ENCODE measurements at places on chromosomes 6 and 20.

GRCh38 chr6:116990679-116991078 lies 113.6 kb downstream of the RFX6 start:
- DNase-seq = no peak

- no peak for DNase-seq
These were observed 119.3 kb downstream of the MAP3K7 start for GRCh38 chr6:90467546-90467945.

DNA sequence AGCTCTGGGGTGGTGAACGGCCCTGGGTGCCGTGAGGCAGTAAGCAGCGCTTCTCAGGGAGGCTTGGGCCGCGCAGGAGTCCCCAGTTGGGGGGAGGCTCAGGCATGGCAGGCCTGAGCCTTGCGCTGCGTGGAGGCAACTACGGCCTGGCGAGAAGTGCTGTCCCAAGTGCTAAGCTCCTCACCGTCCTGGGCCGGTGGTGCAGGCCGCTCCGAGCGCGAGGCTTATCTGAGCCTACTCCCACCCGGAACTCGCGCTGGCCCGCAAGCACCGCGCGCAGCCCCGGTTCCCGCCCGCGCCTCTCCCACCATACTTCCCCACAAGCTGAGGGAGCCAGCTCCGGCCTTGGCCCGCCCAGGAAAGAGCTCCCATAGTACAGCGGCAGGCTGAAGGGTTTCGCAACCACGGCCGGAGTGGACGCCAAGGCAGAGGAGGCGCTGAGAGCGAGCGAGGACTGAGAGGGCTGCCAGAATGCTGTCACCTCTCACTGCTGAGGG lies 1.8 kb upstream of the WRNIP1 start:
- DNase-seq = no peak

DNA sequence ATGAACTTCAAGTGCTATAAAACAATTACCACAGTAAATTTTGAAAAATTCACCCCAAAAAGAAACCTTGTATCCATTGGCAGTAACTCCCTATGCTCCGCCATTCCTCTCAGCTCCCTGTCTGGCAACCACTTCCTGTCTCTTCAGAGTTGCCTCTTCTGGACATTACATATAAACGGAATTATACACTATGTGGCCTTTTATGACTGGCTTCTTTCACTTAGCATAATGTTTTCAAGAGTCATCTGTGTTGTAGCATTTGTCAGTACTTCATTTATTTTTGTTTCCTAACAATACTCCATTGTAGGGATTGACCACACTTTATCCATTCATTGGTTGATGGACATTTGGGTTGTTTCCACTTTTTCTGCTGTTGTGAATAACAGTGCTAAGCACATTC lies 50.1 kb downstream of the CEP43 start:
- DNase-seq = no peak

DNA sequence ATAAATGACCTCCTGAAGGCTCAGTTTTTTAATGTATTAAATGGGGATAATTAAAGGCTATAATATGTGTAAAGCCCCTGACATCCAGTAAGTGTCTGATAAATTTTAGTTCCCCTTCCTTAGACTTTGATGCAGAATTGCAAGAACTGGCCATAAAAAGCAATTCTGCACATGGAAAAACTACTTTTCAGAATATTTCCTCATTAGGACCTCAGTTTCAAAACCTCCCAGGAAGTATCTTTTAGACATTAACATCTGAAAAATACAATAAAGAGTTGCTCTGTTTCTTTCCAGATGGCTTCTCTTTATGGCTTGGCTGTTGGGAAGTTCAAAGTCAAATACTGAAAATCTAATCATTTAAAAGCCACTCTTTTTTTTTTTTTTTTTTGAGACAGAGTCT lies 106.3 kb upstream of the ZNF217 start:
- DNase-seq = no peak

- DNase-seq = no peak
These were observed 31.3 kb upstream of the KCNG1 start for GRCh38 chr20:51054233-51054632.

GRCh38 chr6:95203153-95203754 lies 374.1 kb upstream of the MANEA start:
- DNase-seq = no peak

GRCh38 chr6:110541701-110542309 lies 65.4 kb upstream of the SLC22A16 start:
- DNase-seq = peak; percentile 74

GRCh38 chr6:7559651-7560385 lies 18.3 kb downstream of the DSP start:
- no peak for DNase-seq

DNA sequence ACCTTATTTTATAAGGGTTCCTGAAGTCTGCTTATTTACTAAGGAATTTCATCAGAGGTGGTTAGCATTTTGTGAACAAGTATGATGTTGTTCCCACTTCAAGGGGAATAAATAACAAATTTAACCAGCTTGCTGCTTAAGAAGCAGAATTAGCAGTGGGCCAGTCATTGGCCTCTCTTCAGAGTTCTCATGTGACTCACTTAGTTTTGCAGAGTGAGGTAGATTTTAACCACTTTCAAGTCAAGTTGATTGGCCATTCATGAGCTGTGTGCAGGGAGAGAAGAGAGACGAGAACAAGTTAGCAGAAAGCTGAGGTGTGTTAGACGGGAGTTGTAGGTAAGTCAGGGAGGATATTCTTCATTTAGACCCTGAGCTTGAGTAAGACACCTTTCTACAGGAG lies 18.1 kb downstream of the TOP1 start:
- no peak for DNase-seq

GRCh38 chr6:36139431-36139830 lies 9.1 kb downstream of the MAPK13 start:
- no peak for DNase-seq

DNA sequence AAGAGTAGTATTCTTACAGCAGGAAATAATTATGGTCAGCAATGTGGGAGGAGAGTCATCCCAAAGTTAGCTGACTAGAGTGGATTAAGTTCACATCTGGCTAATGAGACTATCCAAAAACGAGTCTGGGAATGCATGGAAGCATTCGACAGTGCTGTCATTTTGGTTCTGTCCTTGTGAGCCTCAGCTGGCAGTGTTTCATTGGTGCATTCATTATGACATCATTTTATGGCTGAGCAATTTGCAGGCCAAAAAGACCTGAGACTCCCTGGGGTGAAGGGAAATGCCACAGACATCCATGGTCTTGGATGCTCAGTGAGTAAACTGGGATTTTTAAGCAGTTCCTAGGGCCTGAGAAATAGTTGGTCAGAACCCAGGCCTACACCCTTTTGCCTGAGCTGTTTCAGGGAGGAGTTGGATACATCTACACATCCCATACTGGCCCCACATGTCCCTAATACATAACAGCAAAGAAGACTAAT lies 196.4 kb upstream of the CCN2 start:
- no peak for DNase-seq

GRCh38 chr6:31009731-31010130 lies 543 bp upstream of the MUC22 start:
- DNase-seq = no peak

DNA sequence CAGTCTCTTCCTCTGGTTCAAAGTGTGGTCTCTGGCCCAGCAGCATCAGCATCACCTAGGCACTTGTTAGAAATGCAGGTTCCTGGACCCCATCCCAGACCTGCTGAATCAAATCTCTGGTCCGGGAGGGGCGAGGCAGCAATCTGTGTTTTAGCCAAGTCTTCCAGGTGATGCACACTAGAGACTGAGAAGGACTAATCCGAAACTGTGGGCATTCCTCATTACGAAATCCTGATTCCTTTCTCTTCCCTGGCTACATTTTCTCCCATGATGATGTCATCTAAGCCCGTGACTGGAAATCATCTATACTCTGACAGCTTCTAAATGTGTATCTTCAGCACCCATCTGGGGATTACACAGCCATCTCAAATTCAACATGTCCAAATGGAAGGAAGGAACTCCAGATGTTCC lies 39.7 kb upstream of the PRND start:
- DNase-seq = no peak

- no peak for DNase-seq
These were observed 801 bp upstream of the PPARD start for GRCh38 chr6:35341557-35341956.

GRCh38 chr6:3750317-3751076 lies 1.0 kb downstream of the PXDC1 start:
- peak; percentile 81 for DNase-seq

DNA sequence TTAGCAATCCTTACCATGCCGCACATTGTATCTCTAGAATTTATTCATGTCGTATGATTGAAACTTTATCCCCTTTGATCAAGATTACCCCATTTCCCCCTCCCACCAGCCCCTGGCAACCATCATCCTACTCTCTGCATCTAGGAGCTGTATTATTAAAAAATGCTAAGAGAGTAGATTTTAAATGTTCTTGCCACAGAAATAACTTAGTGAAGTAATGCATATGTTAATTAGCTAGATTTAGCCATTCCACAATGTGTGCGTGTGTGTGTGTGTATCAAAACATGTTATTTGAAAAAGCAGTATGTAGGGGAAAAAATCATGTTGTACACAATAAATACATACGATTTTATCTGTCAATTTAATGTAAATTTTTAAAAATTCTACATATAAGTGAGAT lies 11.9 kb upstream of the SPINT3 start:
- DNase-seq = no peak

DNA sequence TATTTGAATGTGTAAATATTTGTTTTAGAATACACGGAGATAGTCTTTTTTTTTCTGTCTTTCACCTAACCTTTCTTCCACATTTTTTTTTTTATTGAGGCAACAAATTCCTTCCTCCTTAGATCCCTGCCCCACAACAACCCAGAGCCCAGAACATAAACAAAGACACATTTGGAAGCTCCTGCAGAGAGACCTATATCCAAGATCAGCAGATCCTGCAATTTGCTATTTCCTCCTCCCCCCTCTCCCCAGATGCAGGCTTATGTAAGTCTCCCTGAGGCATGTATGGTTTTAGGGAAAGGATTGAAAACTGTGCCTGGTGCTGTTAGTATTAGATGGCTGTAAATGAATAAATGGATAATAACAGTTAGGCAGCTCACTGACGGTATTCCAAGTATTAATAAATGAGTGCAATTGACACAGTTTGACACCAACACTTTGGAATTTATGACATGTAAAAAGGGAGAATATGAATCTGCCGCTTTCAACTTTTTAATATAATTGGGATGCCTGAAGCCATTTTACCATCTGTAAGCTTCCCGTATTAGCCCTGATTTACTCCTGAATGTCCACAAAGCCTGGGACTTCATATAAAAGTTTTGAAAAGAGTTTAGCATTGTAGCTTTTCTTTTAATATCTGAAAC lies 608.3 kb upstream of the CITED2 start:
- DNase-seq = no peak

- DNase-seq = peak; percentile 17
These were observed 136.3 kb downstream of the ZMYND8 start for GRCh38 chr20:47220161-47220582.

- no peak for DNase-seq
These were observed 2.0 kb downstream of the FNDC1 start for GRCh38 chr6:159170999-159171712.

GRCh38 chr6:17456711-17457110 lies 63.3 kb downstream of the CAP2 start:
- no peak for DNase-seq

DNA sequence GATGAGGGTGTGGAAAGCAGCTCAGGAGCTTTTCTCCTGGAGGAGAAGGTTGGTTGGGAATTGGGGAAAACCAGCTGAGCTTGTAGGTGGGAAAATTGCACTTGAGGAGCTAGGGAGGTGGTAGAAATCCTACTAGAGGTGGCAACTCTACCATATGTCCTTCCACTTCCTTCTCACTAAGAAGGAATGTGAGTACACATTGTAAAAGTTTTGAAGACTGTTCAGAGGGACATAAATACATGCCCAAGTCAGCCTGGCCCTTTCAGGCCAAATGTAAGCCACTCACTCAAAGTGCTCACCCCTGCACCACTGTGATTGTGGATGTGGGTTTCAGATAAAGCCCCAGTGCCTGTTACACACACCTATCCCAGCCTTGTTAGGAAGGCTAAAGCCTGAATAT lies 290.5 kb upstream of the PLCB4 start:
- DNase-seq = no peak

DNA sequence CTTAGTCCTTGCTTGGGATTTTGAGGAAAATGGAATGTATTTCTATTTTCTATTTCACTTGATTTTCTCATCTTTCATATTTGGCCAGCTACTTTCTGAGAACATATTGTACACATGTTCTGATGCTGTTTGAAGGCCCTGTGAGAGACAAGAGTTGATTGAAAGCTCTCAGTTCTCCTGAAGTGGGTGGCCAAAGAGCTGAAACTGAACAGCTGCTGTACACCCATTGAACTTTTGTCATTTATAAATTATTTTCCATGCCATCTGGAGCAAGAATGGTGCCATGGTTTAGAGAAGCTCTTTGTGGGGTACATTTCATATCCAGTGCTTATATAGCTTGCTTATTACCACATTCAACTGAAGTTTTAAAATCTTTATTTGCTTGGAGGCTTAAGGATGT lies 298.3 kb downstream of the PRL start:
- no peak for DNase-seq

DNA sequence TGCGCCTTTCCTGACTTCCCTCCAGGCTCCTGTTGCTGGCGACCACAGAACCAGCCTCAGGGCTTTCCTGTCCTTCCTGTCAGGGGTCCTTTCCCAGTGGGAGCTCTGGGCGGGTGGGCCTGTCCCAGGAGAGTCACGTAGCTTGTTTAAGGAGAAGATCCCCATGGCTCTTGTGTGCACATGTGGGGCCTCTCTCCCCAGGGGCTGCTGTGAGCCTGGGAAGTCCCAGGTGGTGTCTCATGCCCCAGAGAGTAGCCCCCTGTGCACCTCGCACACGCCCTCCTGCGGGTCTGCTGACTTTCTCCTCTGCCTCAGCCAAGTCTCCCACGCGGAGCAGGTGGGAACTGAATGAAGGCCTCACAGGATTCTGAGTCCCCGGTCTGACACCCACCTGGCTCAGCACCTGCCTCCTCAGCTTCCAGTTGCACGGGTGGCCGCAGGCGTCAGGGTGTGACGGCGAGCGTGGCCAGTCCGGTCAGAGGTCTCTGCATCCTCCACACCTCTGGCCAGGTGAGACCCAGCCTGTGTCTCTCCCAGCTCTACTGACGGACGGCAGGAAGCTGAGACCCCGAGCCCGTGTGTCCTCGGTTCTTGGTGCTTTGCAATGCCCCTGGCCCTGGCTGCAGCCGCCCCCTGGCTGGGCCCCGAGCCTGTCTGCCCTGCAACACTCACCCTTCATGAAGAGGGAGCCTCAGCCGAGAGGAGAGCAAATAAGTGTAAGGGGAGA lies 5.6 kb upstream of the NKAIN4 start:
- no peak for DNase-seq

DNA sequence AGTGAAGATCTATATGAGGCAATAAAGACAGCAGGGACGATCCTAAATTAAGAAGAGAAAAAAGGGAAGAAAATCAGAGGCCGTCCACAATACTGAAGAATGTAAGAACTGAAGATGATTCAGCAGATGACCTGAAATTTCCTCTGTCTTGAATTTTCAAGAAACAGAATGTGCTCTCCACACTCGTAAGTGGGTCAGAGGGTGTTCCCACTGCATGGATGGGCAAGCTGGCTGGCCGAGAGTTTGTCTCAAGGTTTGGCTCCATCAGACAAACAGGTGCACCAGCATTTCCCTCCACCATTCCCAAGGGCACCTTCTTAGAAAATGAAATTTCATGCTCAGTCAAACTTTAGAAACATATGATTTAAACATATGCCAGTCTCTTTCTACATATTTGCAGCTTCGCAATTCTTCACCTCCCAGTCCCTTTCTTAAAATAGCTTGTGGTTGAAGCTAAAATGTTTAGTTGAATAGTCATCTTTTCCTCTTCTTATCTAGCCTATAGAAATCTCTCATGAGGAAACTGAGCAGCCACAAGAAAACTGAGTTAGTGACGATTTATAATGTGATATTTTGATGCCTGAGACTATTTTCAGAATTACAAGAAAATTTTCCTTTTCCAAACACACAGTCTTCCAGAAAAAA lies 576.4 kb downstream of the PRKN start:
- DNase-seq = no peak

- no peak for DNase-seq
These were observed 275.2 kb downstream of the GMDS start for GRCh38 chr6:1970151-1970561.

Data from amygdala (tissue), 56 donors.